ENCODE measurements at places on chromosomes 11 and 22. TPM values are rescaled to one million over a fixed set of nuclear protein-coding genes. Genes with fewer than 3 reads are reported as not detected.

- no peak overlapping the region for H3K4me3 ChIP-seq
- no peak for DNase-seq
- no peaks in the 10 kb centered on the region for H3K36me3 ChIP-seq
- H3K27ac ChIP-seq: no peak overlapping the region
- H3K4me1 ChIP-seq: no peaks in the 10 kb centered on the region
- H3K27me3 ChIP-seq: peaks cover 2% of the 10 kb centered on the region
Measured at GRCh38 chr22:17350292-17350691, 19.0 kb upstream of the CECR2 start.

The WNT7B gene
- total RNA-seq: not detected

- peak overlapping the region; percentile 64 for H3K4me3 ChIP-seq
- DNase-seq: no peak
- H3K36me3 ChIP-seq: peaks cover 53% of the 10 kb centered on the region
- H3K27ac ChIP-seq: peak overlapping the region; percentile 91
Measured at GRCh38 chr11:61042537-61042936, 59.8 kb upstream of the CD5 start.

- peaks cover 19% of the 10 kb centered on the region for H3K36me3 ChIP-seq
- H3K4me1 ChIP-seq: no peaks in the 10 kb centered on the region
- H3K27ac ChIP-seq: no peak overlapping the region
- no peak for DNase-seq
- no peak overlapping the region for H3K4me3 ChIP-seq
Measured at GRCh38 chr11:61280883-61281580, 14.1 kb downstream of the VWCE start.

DNA sequence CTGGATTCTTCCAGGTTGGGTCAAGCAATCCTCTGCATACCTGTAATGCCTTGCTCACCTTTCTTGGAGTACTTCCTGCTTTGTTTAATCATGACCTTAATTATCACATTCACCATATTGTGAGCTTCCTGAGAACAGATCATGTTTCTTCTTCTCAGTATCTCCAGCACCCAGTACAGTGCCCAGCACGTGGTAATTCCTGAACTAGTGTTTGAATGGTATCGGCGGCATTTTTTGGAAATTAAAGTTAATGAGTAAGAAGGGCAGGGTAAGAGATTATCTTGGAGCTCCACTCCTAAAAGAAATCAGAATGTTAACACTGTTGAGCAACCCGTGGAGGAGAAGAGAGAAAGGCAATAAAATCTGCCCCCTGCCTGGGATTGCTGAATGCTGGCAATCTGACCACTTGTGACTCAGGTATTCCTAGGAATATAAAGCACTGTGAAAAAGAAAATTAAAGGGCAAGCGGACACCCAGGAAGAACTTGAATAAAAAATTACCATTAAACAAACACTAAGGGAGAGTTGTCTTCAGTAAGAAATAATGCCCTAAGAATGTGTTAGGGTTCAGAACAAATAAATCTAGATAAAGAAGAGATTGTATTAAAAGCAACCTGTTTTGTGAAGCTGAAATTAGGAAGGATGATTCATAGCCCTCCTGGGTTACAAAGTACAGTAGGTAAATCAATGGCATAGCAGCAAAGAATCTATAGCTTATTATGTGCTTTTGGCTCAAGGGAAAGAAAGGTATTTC, 92.9 kb downstream of the PDHX start:
- H3K4me3 ChIP-seq: no peak overlapping the region
- no peak for DNase-seq
- peaks cover 6% of the 10 kb centered on the region for H3K27me3 ChIP-seq
- H3K4me1 ChIP-seq: peaks cover 68% of the 10 kb centered on the region
- H3K27ac ChIP-seq: no peak overlapping the region

The LRRC32 gene
- 5.7 TPM for total RNA-seq

The TTC17 gene
- total RNA-seq: 50.0 TPM
